ENCODE measurements at places on chromosomes 13 and 19.

- DNase-seq = no peak
Measured at GRCh38 chr13:80988391-80989151, 647.6 kb upstream of the SPRY2 start.

- DNase-seq = no peak
Measured at GRCh38 chr13:93377196-93377595, 150.6 kb downstream of the GPC6 start.

DNA sequence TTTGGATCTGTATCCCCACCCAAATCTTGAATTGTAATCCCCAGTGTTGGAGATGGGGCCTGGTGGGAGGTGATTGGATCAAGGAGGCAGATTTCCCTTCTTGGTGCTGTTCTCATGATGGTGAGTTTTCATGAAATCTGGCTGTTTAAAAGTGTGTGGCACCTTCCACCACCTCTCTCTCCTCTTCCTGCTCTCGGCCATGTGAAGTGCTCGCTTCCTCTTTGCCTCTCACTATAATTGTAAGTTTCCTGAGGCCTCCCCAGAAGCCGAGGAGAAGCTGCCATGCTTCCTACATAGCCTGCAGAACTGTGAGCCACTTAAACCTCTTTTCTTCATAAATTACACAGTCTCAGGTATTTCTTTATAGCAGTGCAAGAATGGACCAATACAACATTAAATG is 15.7 kb downstream of the COMMD6 start:
- DNase-seq = no peak

- DNase-seq = peak; percentile 74
Measured at GRCh38 chr19:8334458-8335342, 8.4 kb downstream of the KANK3 start.

GRCh38 chr13:45341799-45342500 is 967 bp upstream of the TPT1 start:
- no peak for DNase-seq

DNA sequence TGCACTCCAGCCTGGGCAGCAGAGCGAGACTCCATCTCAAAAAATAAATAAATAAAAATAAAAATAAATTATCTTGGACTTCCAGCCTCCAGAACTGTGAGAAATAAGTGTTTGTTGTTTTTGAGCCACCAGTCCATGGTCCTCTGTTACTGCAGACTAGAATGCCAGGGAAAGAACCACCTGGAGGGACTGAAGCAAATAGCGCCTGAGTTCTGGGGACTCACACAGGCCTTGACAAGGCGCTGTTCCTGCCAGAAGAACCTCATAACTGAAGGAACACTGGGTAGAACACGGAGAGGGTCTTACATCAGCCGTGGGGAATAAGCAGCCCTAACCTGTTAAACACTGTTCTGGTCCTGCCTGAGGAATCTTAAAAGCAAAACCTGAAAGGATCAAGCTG is 8.4 kb upstream of the LENG8 start:
- no peak for DNase-seq

DNA sequence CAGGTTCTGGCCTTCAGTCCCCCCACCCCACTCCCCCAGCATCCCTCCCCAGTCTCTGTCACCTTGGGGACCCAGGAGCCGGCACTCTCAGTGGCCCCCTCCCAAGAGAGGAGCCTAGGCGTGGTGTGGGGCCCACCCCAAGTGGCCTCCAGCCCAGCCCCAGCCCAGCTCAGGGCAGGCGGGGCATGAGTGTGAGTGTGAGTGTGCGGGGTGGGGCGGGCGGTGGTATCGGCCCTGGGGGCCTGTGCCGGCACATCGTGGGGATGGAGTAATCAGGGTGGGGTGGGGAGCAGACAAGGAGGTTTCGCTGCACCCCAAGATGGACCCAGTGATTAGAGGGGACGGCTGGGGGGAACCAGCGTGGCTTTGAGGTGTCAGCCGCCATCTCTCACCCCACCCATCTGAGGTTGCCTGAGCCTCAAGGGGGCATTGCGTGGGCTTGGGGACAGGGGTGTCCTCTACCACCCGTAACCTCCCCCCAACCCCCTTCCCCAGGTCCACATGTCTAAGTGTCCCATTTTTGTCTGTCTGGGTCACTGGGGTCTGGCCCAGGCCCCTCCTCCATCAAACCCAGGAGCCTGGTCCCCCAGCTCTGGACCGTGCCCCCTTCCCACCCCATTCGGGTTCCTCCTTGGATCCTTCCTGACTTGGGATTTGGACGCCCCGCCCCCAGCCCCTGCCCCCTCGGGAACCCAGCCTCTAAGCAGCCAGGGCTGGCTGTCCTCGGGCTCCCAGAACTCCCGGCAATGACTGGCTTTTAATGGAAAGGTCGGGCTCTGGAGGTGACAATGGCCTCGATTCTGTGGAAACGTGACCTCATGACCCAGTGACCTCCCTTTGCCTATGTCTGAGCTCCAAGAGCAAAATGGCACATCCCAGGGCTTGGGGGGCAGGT is 6.9 kb upstream of the SULT2B1 start:
- no peak for DNase-seq

GRCh38 chr13:91017669-91018053 is 329.8 kb upstream of the MIR17HG start:
- DNase-seq = no peak

All from IMR-90 (cell line).